ENCODE measurements at places on chromosomes 5 and 9. TPM values are rescaled to one million over a fixed set of nuclear protein-coding genes. Genes with fewer than 3 reads are reported as not detected.

DNA sequence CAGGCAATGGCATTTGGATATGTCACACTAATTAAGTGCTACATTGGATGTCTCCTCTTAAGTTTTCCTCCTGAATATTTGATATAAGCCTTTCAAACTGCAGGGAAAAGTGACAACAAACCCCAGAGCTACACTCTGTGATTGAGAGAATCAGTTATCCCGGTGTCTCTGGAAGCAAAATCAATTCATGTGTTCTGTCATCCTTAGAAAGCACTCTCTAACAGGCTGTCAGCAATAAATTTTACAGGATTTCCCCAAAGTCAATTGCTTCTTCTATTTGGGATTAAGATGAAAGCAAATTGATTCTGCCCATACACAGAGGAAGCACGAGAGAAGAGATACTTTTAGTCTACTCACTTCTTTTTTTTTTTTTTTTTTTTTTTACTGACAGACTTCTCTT lies 332.4 kb downstream of the CDH18 start:
- no peak for DNase-seq

The MEIKIN gene
- total RNA-seq = 2.1 TPM

- peak; percentile 91 for DNase-seq
Measured at GRCh38 chr5:74579215-74579614, 61.3 kb downstream of the ENC1 start.

- no peak for DNase-seq
Measured at GRCh38 chr9:122394265-122395125, 23.7 kb downstream of the PTGS1 start.

- no peak for DNase-seq
Measured at GRCh38 chr5:5644249-5644648, 221.8 kb downstream of the ICE1 start.

The ADGRD2 gene
- not detected for total RNA-seq

DNA sequence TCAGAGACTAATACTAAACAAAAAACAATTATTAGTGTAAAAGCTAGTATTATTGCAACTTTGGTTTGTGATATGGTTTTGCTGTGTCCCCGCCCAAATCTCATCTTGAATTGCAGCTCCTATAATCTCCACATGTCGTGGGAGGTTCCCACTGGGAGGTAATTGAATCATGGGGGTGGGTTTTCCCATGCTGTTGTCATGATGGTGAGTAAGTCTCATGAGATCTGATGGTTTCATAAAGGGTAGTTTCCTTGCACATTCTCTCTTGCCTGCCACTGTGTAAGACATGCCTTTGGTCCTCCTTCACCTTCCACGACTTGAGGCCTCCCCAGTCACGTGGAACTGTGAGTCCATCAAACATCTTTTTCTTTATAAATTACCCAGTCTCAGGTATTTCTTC lies 325.9 kb upstream of the DAB2 start:
- DNase-seq = no peak

DNA sequence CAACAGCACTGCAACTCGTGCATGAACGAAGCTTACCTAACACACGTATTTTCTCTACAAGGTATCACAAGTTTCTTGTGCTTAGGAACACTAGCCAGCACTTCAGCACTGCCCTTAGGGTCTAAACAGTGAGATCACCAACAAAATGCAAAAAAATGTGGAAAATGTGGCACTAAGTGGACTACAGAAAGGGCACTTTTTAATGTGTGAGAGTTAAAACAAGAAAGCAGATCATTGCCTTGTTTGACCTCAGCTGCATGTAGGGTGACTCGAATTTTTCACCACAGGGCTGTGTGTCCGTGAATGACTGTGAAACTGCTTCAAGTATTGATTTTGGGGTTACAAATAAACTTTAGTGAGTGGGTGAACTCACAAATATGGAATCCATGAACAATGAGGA lies 90.5 kb downstream of the MARCHF3 start:
- DNase-seq = no peak

The IL7R gene
- 163 TPM for total RNA-seq

The C1QTNF3 gene
- total RNA-seq = 2.5 TPM

The SLC35D2 gene
- 8.5 TPM for total RNA-seq

The PRSS3 gene
- not detected for total RNA-seq

The ZSWIM6 gene
- 5.7 TPM for total RNA-seq

The RORB gene
- 0.07 TPM for total RNA-seq

The SPACA9 gene
- 1.8 TPM for total RNA-seq

- DNase-seq = no peak
Measured at GRCh38 chr9:129322641-129323375, 144.7 kb upstream of the IER5L start.

- peak; percentile 27 for DNase-seq
Measured at GRCh38 chr9:137417161-137418021, 5.6 kb downstream of the EXD3 start.

The SLC6A7 gene
- not detected for total RNA-seq

The DNAH5 gene
- total RNA-seq = not detected

DNA sequence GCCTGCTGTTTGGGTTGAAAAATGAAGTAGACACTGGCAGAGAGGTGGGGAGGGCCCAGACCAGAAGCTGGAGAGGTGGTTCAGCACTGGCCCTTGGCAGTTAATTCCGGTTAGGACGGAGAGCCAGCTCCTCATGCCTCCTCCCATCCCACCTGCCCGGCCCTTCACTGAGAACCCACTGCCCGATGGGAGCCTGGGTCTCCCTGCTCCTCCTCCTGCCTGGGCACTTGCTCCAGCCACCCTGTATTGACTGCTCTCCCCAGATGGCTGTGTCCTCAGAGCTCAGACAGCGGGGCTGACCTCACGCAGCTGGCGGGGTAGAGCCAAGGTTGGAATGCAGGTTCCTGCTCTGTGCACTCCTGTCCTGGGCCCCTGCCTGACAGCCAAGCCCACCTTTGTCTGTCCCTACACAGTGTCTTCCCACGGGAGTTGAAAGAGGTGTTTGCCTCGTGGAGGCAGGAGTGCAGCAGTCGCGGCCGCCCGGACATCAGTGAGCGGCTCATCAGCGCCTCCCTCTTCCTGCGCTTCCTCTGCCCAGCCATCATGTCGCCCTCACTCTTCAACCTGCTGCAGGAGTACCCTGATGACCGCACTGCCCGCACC lies 114.7 kb downstream of the DAB2IP start:
- DNase-seq = no peak

The PCA3 gene
- total RNA-seq = not detected

DNA sequence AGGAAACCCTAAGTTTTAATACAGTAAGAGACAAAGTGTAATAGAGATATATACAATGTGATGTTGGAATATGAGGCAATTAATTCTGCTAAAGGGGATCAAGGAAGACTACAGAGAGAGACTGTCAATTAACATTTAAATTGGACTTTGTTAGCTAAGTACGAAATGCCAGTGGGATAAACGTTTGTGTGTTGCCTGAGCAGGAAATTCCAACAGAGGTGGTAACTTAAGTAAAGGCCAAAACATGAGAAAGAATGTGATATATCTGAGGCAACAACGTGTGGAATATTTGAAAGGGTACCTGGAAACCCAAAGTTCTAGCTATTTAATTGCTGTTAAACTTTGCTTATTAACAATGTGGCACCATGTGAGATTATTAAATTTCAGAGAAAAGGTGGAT lies 1666.9 kb upstream of the WWC1 start:
- DNase-seq = no peak

GRCh38 chr9:109733690-109734089 lies 46.3 kb upstream of the PALM2AKAP2 start:
- no peak for DNase-seq

The CTSL gene
- total RNA-seq = 26.1 TPM

DNA sequence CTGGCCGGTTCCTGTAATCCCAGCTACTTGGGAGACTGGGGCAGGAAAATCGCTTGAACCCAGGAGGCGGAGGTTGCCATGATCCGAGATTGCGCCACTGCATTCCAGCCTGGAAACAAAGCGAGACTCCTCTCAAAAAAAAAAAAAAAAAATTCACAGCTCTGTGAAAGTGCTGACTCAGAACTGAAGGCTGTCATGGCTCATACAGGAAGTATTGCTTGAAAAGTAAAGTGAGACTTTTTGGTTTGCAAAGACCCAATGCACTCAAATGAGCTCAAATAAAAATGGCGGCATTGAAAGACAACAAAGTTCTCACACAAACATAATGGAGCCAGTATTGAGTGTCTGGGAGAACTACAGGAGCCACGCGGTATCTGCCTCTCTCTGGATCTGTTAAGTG lies 202.1 kb downstream of the FBXL7 start:
- DNase-seq = no peak

DNA sequence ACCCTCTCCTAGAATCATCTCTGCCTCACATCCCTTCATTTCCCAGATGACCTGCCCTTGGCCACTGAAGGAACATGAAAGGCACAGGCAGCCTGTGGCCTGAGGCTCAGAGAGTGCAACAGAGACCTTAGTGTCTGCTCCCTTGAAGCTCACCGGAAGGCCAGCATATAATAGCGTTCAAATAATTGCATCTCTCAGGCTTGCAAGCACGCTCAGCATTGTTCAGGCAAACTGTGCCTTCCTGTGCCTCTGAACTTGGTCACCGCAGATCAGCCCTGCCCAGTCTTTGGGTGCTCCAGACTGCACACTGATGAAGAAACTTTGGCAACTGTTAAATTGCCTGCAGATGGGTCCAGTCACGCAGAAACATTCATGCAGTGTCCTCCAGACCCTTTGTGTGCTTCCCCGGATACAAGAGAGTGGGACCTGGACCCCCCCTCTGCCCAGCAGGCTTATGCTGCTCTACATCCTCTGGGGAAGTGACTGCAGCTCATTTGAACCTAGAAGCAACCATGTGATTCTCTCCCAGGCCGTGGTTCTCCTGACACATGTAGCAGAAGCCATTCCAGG lies 216.0 kb upstream of the ANKRD55 start:
- no peak for DNase-seq

GRCh38 chr5:159073026-159073425 lies 26.7 kb downstream of the EBF1 start:
- no peak for DNase-seq

DNA sequence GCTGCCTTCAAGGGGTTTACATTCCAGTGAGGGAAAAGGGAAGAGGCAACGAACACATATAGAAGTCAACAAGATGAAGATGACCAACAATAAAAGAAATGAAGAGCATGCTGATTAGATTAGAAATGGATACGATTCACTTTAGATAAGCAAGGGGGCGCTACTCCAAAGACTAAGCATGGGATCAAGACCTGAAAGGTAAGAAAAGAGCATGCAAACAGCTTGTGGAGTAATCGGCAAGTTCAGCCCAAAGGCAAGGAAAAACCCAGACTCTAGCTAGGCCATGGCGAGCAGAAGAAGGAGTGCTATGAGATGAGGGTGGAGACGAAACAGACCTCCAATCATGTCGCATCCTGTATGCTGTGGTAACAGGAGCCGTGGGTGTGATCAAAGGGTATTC lies 124.4 kb downstream of the FANCC start:
- no peak for DNase-seq

The DDX4 gene
- not detected for total RNA-seq

The RASGRF2 gene
- total RNA-seq = 8.6 TPM

DNA sequence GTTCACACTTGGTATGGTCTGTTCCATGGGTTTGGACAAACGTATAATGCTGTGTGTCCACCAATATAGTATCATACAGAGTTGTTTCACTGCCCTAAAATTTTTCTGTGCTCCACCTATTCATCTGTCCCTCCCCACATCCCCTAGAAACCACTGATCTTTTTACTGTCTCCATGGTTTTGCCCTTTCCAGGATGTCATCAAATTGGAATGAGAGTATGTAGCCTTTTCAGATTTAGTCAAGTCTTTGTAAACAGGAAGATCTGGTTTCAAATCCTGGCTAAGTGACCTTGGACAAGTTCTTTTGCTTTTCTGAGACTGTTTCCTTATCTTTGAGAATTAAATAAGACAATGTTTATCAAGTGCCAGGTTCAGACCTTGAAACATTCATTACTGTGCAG lies 13.2 kb upstream of the LVRN start:
- DNase-seq = no peak

DNA sequence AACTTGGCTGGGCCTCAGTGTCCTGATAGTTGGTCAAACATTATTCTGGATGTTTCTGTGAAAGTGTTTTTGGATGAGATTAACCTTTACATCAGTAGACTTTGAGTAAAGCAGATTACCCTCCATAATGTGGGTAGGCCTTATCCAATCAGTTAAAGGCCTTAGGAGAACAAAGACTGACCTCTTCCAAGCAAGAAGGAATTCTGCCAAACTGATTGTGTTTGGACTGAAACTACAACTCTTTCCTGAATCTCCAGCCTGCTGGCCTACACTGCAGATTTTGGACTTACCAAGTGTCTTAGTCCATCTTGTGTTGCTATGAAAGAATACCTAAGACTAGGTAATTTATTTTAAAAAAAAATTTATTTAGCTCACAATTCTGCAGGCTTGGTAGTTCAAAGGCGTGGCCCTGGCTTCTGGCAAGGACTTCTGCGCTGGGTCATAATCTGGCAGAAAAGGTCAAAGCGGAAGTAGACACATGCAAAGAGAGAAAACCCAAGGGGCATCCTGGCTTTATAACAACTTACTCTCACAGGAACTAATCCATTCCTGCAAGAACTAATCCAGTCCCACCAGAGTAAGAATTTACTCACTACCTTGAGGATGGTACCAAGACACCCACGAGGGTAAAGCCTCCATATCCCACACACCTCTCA lies 8.6 kb upstream of the ARHGEF37 start:
- no peak for DNase-seq

The POU5F2 gene
- 0.33 TPM for total RNA-seq

GRCh38 chr5:121962347-121962670 lies 534 bp downstream of the SRFBP1 start:
- DNase-seq = no peak

DNA sequence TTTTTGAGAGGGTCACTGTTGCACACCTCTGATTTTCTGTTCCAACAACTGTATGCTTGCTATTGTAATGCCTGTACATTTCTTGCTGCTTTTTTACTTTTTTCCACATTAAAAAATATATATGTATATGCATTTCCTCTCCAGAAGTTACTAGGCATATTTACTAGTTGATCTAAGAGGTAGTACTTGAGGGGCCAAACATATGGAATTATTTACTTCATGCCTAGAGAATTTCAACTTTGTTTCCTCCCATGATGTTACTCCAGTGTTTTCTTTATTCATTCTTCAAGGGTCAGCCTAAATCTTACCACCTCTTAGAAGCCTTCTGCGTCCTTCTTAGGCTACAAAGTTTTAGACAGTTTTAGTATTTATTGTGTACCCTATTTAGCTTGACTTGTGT lies 122.7 kb downstream of the NMUR2 start:
- DNase-seq = no peak

GRCh38 chr5:170429014-170429413 lies 39.8 kb upstream of the KCNMB1 start:
- no peak for DNase-seq

DNA sequence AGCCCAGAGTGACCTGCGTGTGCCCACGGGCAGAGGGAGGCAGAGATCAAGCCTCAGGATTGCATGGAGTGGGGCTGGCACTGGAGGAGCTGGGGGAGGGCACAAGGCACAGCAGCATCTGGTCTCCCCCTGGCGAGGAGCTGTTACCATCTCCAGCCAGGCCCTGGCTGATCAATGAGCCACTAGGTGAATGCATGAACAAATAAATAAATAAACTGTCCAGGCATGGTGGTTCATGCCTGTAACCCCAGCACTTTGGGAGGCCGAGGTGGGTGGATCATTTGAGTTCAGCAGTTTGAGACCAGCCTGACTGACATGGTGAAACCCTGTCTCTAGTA lies 14.3 kb upstream of the PSMB7 start:
- no peak for DNase-seq

The HARS2 gene
- total RNA-seq = 28.9 TPM

- DNase-seq = no peak
Measured at GRCh38 chr9:5113523-5113922, 71.9 kb downstream of the INSL6 start.

GRCh38 chr9:89563571-89564345 lies 41.1 kb upstream of the GADD45G start:
- no peak for DNase-seq

- no peak for DNase-seq
Measured at GRCh38 chr5:78527925-78528324, 120.6 kb downstream of the LHFPL2 start.

The MAP1B gene
- total RNA-seq = 0.51 TPM

Measured in activated CD4-positive, alpha-beta memory T cell treated with anti-CD3 and anti-CD28 coated beads for 36 hours (primary cell).